ENCODE measurements at places on chromosomes 16 and 17. TPM values are rescaled to one million over a fixed set of nuclear protein-coding genes. Genes with fewer than 3 reads are reported as not detected.

DNA sequence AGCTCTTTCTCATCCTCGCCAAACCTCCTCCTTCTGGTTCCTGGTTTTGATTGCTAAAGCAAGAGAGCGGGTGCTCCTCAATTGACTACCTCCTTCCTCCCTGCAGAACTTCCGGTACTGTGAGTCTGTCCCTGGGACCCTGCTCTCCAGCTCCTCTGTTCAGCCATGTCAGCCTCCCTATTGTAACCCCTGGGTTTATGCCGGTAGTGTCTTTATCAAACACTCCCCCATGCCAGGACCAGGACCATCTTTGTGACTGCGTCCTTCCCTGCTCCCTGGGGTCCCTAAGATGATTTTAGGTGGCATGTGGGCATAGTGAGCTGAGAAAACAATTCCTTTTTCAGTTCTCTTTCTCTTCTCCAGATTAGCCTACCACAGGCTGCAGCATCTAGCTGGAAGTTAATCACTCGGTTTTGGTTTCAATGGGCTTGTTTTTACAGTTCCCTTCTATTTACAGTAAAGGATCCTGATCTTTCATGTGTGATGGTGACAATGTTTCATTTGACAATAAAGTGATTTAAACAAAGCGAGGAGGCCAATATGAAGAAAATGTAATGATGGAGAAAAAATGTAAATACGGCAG, 27.7 kb upstream of the IL21R start:
- no peaks in the 10 kb centered on the region for H3K36me3 ChIP-seq
- no peaks in the 10 kb centered on the region for H3K4me1 ChIP-seq
- DNase-seq = no peak
- H3K27ac ChIP-seq = no peak overlapping the region
- no peak overlapping the region for H3K4me3 ChIP-seq

DNA sequence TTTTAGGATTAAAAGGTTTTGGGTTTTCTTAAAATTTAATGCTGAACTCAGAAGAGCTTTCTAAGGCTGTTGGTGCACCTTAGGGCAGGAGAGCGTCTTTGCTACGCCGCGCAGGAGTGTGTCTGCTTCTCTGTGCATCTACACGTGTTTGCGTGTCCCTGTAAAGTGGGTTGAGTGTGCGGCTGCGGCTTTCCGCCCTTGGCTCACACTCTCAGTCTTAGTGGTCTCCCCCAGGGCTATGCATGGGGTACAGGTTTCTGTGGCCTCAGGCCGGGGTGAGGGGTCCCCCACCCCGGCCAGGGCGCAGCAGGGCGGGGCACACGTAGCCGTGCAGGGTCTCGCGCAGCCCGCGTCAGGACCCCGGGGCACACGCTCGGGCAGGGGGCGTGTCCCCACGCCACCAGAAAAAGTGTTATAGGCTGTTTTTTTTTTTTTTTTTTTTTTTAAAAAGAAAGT, 727 bp upstream of the TENT4B start:
- peak overlapping the region; percentile 98 for H3K27ac ChIP-seq
- H3K4me3 ChIP-seq = peak overlapping the region; percentile 74
- H3K4me1 ChIP-seq = peaks cover 39% of the 10 kb centered on the region
- no peaks in the 10 kb centered on the region for H3K27me3 ChIP-seq
- H3K36me3 ChIP-seq = no peaks in the 10 kb centered on the region

The GRIN2A gene
- total RNA-seq = 0.26 TPM

DNA sequence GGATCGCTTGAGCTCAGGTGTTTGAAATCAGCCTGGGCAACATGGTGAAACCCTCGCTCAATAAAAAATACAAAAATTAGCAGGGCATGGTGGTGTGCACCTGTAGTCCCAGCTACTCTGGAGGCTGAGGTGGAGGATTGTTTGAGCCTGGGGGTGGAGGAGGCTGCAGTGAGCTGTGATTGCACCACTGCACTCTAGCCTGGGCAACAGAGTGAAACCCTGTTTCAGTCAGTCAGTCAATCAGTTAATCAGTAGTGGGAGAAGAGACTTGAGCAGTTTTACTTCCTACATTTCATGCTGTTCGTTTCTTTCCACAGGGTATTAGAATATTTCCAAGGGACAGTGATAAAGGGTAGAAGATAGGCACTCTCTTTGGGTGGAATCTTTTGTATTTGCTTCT, 8.8 kb downstream of the MAP3K3 start:
- H3K27me3 ChIP-seq = no peaks in the 10 kb centered on the region
- DNase-seq = no peak
- H3K4me1 ChIP-seq = peaks cover 58% of the 10 kb centered on the region
- no peak overlapping the region for H3K27ac ChIP-seq

DNA sequence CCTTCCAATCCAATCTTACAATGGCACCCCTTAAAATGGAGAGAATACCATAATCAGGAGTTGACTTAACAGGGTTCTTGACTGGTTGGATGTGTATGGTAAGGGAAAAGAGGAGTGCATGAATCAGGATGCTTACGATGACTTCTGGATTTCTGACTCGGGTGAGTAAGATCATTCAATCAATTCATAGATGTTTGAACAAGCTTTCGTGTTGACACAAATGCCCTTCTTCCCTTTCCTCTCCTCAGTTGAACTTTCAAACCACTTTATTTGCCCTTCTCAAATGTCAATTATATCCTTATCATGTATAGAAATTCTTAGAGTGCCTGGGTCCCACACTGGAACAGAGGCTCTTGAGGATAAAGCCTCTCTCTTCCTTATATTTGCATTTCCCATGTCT, 25.9 kb downstream of the ABCC12 start:
- DNase-seq = no peak
- H3K27me3 ChIP-seq = no peaks in the 10 kb centered on the region
- no peak overlapping the region for H3K4me3 ChIP-seq
- peaks cover 53% of the 10 kb centered on the region for H3K4me1 ChIP-seq
- no peak overlapping the region for H3K27ac ChIP-seq

DNA sequence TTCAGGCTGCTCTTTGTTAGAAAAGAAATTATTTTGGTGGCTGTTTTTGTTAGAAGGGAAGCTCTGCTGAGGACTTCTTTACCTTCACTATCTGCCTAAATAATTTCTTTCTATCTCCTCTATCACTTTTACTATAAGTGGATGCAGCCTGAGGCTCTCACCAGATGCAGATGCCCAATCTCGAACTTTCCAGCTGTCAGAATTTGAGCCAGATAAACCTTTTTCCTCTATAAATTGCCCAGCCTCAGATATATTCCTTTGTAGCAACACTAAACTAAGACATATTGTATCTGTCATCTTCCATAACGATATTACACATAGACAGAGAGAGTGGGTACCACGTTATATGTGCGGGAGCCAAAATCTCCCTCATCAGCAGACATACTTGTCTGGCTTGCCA, 15.7 kb upstream of the CDH8 start:
- H3K27me3 ChIP-seq = no peaks in the 10 kb centered on the region
- no peaks in the 10 kb centered on the region for H3K4me1 ChIP-seq

The NPIPA5 gene
- total RNA-seq = 6.5 TPM

The CNGB1 gene
- total RNA-seq = not detected

DNA sequence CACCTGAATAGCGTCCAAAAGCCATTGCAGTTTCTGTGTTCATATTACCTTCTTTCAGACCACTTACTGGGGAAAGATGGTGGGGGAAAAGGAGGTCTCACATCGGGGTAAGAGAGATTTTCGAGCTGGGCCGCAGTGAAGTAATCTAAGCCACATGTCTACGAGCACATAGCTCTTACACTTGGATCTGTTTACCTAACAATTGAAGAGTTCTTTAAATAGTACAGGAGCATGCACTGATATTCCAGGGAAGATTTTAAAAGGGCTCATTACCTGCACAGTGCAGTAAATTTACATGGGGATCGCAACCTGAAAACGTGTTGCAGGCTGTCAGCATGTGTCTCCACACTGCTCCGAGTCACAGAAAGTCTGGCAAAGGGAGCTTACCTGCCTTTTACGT, 12.6 kb downstream of the MAF start:
- H3K4me1 ChIP-seq = no peaks in the 10 kb centered on the region
- H3K36me3 ChIP-seq = no peaks in the 10 kb centered on the region
- H3K27ac ChIP-seq = no peak overlapping the region
- no peak overlapping the region for H3K4me3 ChIP-seq

The TBC1D3B gene
- not detected for total RNA-seq

- no peak overlapping the region for H3K27ac ChIP-seq
- no peaks in the 10 kb centered on the region for H3K27me3 ChIP-seq
- H3K36me3 ChIP-seq = no peaks in the 10 kb centered on the region
- peak overlapping the region; percentile 83 for H3K4me3 ChIP-seq
- H3K4me1 ChIP-seq = peaks cover 50% of the 10 kb centered on the region
Observed at GRCh38 chr17:38353086-38353604, 1.5 kb downstream of the SOCS7 start.

The SPATA22 gene
- not detected for total RNA-seq

- no peaks in the 10 kb centered on the region for H3K4me1 ChIP-seq
- no peak for DNase-seq
- H3K4me3 ChIP-seq = no peak overlapping the region
- no peaks in the 10 kb centered on the region for H3K36me3 ChIP-seq
- H3K27me3 ChIP-seq = no peaks in the 10 kb centered on the region
Observed at GRCh38 chr16:65624229-65624628, 502.4 kb upstream of the CDH11 start.

GRCh38 chr16:8858994-8859912, 9.6 kb downstream of the CARHSP1 start:
- peaks cover 56% of the 10 kb centered on the region for H3K4me1 ChIP-seq
- DNase-seq = no peak
- peaks cover 11% of the 10 kb centered on the region for H3K36me3 ChIP-seq

DNA sequence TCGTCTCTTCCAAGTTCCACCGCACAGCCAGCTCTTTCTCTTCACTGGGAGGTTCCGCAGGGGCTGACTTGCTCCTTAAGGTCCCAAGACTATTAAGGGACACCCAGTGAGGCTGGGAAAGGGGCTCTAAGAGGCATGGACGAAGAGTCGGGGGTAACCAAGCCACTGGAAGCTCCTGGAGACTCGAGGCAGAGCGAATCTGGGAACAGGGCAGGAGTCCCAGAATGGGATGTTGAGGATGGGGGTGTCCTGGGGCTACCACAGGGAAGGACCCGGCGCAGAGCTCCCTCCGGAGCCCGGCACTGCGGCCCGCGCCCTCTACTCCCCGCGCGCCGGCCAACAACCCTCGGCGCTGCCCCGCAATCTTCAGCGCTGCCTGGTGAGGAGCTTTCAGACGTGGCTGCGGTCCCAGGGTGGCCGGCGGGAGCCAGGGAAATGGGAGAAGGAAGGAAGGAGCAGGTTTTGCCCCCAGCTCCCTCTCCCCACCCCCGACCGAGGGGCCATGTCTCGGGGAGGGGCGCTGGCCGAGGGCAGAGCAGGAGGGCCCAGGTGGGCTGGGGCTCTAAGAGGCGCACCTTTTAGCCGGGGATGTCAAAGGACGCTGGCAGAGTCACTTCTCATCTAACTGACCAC, 581 bp downstream of the CHST5 start:
- no peak overlapping the region for H3K27ac ChIP-seq
- H3K36me3 ChIP-seq = no peaks in the 10 kb centered on the region
- H3K4me1 ChIP-seq = no peaks in the 10 kb centered on the region
- H3K4me3 ChIP-seq = no peak overlapping the region
- no peaks in the 10 kb centered on the region for H3K27me3 ChIP-seq

The CACNG3 gene
- total RNA-seq = not detected

The SLC35G3 gene
- total RNA-seq = not detected

- no peak overlapping the region for H3K27ac ChIP-seq
- H3K36me3 ChIP-seq = no peaks in the 10 kb centered on the region
- no peaks in the 10 kb centered on the region for H3K27me3 ChIP-seq
- DNase-seq = no peak
- no peak overlapping the region for H3K4me3 ChIP-seq
- H3K4me1 ChIP-seq = peaks cover 26% of the 10 kb centered on the region
Observed at GRCh38 chr17:81408049-81408448, 12.8 kb downstream of the BAHCC1 start.

DNA sequence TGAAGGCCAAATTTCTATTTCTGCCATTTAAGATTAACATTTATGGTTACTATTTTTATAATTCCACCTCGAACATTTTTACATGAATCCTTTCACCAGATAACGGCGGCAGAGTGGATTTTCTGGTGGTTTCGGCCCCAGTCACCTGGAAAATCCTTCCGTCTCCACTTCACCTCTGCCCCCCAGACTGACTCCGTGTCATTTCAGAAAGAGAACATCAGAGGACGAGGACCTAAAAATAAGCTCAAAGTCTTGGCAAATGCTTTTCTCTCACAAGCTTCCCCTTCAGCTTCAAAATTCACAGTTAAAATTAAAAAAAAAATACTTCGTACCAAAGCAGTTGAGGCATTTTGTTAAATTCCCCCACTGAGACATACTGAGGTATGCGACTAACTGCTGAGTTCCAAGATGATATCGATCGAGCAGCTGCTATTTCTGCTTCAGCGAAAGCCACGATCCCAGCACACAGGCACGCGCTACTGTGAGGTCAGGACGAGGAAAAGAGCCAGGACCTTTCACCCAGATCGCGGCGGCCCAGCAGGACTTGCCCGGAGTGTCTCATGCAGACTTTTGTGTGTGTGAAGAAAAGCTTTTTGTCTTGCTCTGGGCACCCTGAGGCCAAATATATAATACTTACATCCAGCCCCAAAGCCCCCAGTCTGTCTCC, 36.8 kb downstream of the ASPA start:
- H3K27me3 ChIP-seq = no peaks in the 10 kb centered on the region
- H3K27ac ChIP-seq = peak overlapping the region; percentile 94
- no peaks in the 10 kb centered on the region for H3K36me3 ChIP-seq
- peaks cover 26% of the 10 kb centered on the region for H3K4me1 ChIP-seq

- no peaks in the 10 kb centered on the region for H3K36me3 ChIP-seq
- no peak for DNase-seq
- no peak overlapping the region for H3K4me3 ChIP-seq
Observed at GRCh38 chr16:88746506-88746905, 38.5 kb downstream of the PIEZO1 start.

The SPNS1 gene
- 23.1 TPM for total RNA-seq
